ENCODE measurements at places on chromosomes 5 and 9. TPM values are rescaled to one million over a fixed set of nuclear protein-coding genes. Genes with fewer than 3 reads are reported as not detected.

- no peaks in the 10 kb centered on the region for H3K27me3 ChIP-seq
- H3K27ac ChIP-seq, result no peak overlapping the region
- no peak overlapping the region for H3K4me3 ChIP-seq
- DNase-seq, result no peak
- peaks cover 24% of the 10 kb centered on the region for H3K4me1 ChIP-seq
- peaks cover 41% of the 10 kb centered on the region for H3K36me3 ChIP-seq
These were observed 2.1 kb downstream of the RPL7A start for GRCh38 chr9:133349965-133350616.

GRCh38 chr9:76018235-76018634, 127.8 kb downstream of the PCSK5 start:
- no peaks in the 10 kb centered on the region for H3K36me3 ChIP-seq
- H3K4me3 ChIP-seq, result no peak overlapping the region
- no peak for DNase-seq
- no peaks in the 10 kb centered on the region for H3K27me3 ChIP-seq
- H3K4me1 ChIP-seq, result no peaks in the 10 kb centered on the region

GRCh38 chr9:70571258-70571657, 156.8 kb upstream of the KLF9 start:
- no peak for DNase-seq
- peaks cover 3% of the 10 kb centered on the region for H3K4me1 ChIP-seq
- no peaks in the 10 kb centered on the region for H3K27me3 ChIP-seq
- H3K27ac ChIP-seq, result no peak overlapping the region
- no peak overlapping the region for H3K4me3 ChIP-seq
- H3K36me3 ChIP-seq, result no peaks in the 10 kb centered on the region

- H3K36me3 ChIP-seq, result no peaks in the 10 kb centered on the region
- DNase-seq, result no peak
- no peak overlapping the region for H3K4me3 ChIP-seq
- no peak overlapping the region for H3K27ac ChIP-seq
- H3K27me3 ChIP-seq, result peaks cover 71% of the 10 kb centered on the region
These were observed 5.3 kb downstream of the OTP start for GRCh38 chr5:77633207-77633675.

- no peak overlapping the region for H3K27ac ChIP-seq
- peaks cover 3% of the 10 kb centered on the region for H3K4me1 ChIP-seq
- DNase-seq, result no peak
- no peak overlapping the region for H3K4me3 ChIP-seq
These were observed 3.1 kb downstream of the OLFM1 start for GRCh38 chr9:135090547-135090946.

GRCh38 chr5:991472-992267, 16.9 kb upstream of the NKD2 start:
- no peaks in the 10 kb centered on the region for H3K36me3 ChIP-seq
- no peak overlapping the region for H3K4me3 ChIP-seq
- no peak overlapping the region for H3K27ac ChIP-seq
- no peaks in the 10 kb centered on the region for H3K27me3 ChIP-seq
- no peak for DNase-seq

GRCh38 chr5:160555581-160555970, 133.9 kb downstream of the PTTG1 start:
- no peaks in the 10 kb centered on the region for H3K36me3 ChIP-seq
- H3K4me3 ChIP-seq, result no peak overlapping the region
- DNase-seq, result no peak
- H3K27me3 ChIP-seq, result no peaks in the 10 kb centered on the region

PSMD5 gene
- total RNA-seq, result 18.2 TPM

MCIDAS gene
- total RNA-seq, result not detected

PCDHGA8 gene
- 3.2 TPM for total RNA-seq

SPATA31A7 gene
- not detected for total RNA-seq

OR1Q1 gene
- not detected for total RNA-seq

SLCO6A1 gene
- not detected for total RNA-seq

CAMK2A gene
- total RNA-seq, result not detected

CDO1 gene
- total RNA-seq, result 36.0 TPM

PCDHGB2 gene
- total RNA-seq, result 12.2 TPM

Data from ascending aorta (tissue), 2 donors.